Activated CD8-positive, alpha-beta memory T cell treated with anti-CD3 and anti-CD28 coated beads for 1 hour (primary cell): ENCODE measurements at places on chromosomes 3 and 15.

GRCh38 chr3:139301183-139301582 lies 42.6 kb upstream of the MRPS22 start:
- DNase-seq, result no peak

- no peak for DNase-seq
Observed at GRCh38 chr3:10506696-10507095, 1.3 kb upstream of the ATP2B2 start.

- DNase-seq, result no peak
Observed at GRCh38 chr15:74908635-74909034, 2.0 kb upstream of the FAM219B start.

DNA sequence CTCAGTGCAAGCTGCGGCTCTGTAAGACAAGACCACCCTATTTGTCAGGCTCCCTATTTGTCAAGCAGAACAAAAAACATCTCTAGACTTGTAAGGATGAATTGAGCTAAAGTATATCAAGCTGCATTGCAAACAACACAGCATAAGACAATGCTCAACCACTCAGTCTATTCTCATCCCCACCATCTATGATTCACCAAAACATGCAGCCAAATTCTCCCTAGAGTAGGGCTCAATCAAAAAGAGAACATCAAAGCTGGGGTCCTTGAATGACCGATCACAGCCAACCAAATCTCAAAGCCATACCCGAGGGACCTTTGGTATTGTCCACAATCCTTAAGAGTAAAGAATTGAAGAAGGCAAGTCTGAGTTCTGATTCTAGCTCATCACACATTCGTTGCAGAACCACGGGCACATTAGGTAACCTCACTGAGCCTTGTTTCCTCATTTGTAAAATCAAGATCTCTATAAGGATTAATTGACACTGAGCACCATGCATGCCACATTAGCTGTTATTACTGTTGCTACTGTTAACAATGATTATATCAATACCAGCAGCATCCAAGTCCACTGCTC lies 31.2 kb downstream of the RFTN1 start:
- no peak for DNase-seq

GRCh38 chr3:127799476-127800222 lies 22.7 kb downstream of the MGLL start:
- no peak for DNase-seq

DNA sequence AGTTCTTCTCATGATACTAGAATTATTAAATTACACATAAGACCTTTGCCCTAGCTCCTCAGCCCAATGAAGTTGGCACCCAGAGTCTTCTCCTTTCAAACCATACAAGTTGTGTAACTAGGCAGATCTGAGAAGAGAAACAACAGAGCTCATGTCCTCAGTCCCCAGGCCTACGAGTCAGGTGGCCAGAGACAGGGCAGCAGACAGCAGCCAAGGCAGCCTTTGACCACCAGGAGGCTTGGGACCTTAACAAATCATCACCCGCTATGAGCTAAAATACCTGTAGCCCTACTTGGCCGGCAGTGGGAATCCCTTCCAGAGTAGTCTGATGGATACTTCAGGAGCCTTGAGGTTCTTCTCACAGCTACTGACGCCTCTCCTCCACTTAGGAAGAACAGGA lies 18.3 kb downstream of the STIMATE start:
- no peak for DNase-seq

GRCh38 chr3:177459401-177459800 lies 262.1 kb upstream of the TBL1XR1 start:
- no peak for DNase-seq

DNA sequence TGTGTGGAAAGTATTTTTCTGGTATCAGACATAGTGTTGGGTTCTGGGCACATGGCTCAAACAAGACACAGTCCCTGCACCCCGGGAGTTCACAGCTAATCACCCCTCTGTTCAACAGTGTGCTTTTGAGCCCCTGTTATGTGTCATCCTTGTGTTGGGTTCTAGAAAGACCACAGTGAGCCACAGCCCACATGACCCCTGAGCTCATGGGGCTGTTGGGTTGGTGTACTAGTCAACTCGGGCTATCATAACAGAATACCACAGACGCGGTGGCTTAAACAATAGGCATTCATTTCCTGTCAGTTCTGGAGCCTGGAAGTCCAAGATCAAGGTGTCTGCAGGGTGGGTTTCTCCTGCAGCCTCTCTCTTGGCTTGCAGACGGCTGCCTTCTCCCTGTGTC lies 100.0 kb downstream of the DNAJB8 start:
- DNase-seq, result no peak

GRCh38 chr3:20325563-20325962 lies 139.6 kb upstream of the SGO1 start:
- no peak for DNase-seq

DNA sequence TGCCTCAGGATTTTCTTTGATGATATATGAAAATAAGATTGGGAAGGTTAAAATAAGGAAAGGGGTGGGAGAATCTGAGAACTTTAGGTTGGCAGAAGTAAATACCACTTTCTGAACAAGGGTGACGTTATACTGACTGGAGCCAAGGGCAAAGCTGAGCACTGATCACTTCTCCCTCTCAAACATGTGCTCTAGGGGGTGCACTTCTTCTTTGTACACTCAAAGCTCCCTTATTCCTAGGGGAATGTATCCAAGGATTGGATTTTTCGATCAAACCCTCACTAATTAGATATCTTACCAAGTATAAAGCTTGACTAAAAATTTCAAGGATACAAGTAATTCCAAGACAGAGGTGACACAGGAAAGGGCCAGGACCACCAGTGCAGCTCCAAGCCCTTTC lies 243.9 kb upstream of the UMPS start:
- no peak for DNase-seq

GRCh38 chr15:70962084-70962483 lies 69.5 kb downstream of the LRRC49 start:
- DNase-seq, result no peak

- peak; percentile 36 for DNase-seq
Observed at GRCh38 chr3:152471814-152472671, 203.3 kb downstream of the MBNL1 start.

- DNase-seq, result no peak
Observed at GRCh38 chr3:75171630-75172230, 492.4 kb upstream of the FRG2C start.

GRCh38 chr15:98506711-98507110 lies 141.6 kb upstream of the IGF1R start:
- no peak for DNase-seq

- peak; percentile 8 for DNase-seq
Observed at GRCh38 chr15:59976480-59977271, 27.4 kb upstream of the FOXB1 start.

DNA sequence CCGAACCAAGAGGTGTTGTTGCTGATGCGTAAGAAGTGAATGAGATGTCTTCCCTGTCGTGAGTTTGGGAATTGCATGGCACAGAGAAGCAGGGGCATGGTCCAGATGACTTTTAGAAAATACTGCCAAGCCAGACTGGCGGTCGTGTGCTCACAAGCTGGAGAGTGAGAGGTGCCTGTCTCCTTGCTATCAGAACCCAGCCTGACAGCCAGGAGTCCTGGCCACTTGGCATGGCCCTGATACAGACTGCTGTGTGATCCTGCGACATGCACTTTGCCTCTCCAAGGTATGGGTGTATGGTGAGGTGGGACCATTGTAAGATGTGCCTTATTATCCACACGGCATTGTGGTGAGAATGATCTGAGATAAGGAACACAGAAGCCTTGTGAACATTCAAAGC lies 93.0 kb downstream of the SMAD3 start:
- DNase-seq, result no peak

DNA sequence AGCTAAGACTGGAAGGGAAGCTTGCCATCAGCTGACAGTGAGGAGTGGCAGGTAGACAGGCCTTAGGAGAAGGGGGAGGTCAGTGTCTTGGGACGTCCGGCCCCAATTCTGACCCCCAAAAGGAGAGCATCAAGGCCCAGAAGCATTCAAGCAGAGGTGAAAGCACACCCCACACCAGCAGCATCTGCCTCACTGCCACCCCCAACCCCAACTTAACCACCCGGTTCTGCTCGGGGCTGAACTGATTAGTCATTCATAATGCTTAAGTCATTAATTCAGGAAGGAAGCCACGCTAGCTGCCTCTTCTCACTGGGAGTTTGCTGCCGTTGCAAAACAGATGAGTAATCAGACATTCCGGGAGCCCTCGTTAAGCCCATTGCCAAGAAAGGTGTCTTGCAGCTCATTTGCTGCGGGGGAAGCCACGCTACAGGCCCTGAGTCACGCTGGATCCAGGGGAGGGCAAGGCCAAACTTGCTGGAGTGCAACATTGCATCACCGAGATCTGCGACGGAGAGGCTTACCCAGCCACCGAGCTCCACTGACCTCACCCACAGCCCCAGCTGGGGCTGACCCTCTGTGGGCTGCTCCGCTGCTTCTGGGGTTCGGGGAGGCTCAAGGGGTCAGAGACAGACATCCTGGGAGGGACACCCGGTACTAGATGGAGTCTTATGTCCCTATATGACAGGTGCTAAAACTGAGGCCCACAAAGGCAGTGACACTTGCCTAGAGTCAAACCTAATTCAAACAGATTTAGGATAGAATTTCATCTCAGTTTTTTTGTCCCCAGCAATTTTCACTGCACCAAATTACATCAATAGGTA lies 46.4 kb upstream of the HES1 start:
- no peak for DNase-seq

DNA sequence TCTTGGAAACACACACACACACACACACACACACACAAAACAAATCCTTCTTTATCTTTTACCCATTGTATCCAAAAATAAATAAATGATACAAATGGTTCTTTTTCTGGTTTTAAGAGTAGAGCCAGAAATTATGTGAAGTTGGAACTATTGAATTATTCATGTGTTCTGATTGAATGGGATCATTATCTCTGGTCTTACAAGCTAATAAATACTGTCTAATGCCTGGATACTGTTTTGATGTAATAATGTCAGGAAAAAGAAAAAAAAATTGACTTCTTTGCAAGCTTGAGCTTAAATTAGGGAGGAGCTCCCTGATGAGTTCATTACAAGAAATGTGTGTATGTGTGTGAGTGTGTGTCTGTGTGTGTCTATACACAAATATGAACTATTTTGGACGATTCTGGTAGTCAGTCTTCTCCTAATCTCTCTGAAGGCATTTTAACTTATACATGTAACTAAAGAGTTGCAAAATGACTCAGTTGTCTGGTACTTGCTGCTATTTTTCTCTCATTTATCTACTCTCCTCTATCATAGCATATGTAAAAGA lies 507.2 kb upstream of the AGTR1 start:
- DNase-seq, result no peak

GRCh38 chr3:13077431-13078162 lies 4.4 kb upstream of the IQSEC1 start:
- DNase-seq, result no peak

DNA sequence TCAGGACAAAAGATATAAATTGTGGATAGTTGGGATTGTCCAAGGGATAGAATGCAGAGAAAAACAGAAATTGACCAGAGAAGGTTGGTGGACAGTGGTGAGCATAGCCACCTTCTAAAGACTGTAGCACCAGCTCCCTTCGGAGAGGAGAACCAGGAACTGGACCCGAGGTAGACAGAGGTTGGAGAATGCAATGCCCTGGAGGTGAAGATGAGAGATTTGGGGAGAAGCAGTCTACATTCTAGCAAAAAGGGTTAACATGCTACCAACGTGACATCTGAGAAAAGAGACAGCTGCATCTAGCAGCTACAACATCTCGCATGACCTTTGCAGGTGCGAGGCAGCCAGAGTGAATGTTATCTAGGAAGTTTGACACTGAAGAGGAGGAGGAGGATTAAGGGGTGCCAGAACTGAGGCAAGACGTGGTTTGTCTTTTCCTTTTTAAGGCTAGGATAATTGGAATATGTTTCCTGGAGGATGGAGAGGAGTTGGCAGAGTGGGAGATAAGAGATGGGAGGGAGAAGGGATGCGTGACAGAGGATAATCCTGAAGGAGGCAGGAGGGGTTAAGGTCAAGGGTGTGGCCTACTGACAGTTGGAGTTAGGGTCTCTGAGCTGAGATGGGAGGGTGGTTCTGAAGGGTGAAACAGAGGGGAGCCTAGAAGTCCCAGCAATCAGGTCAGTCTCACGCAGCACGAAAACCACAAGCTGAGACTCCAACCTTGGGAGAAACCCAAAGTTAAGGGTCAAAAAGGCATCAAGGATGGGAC lies 103.7 kb upstream of the NR2E3 start:
- no peak for DNase-seq

GRCh38 chr3:188352196-188352927 lies 198.4 kb downstream of the LPP start:
- DNase-seq, result no peak

DNA sequence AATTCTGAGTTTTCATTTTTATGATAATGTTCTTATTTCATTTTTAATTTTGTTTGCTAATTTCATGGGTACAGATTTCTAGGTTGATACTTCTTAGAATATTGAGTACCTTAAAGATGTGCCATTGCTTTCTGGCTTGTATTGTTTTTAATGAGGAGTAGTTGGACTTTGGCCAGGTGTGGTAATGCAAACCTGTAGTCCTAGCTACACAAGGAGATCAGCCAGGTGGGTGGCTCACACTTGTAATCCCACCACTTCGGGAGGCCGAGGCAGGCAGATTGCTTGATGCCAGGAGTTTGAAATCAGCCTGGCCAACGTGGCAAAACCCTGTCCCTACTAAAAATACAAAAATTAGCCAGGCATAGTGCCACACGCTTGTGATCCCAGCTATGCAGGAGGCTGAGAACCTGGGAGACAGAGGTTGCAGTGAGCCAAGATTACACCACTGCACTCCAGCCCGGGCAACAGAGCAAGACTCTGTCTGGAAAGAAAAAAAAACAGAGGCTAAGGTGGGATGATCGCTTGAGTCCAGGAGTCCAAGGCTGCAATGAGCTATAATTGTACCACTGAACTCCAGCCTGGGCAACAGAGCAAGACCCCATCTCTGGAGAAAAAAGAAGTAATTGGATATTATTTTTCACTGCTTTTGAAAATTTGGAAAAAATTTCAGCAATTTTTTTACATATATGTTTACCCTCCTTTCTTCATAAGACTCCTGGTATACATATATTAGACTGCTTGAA lies 198.0 kb downstream of the ALCAM start:
- DNase-seq, result no peak

GRCh38 chr3:25420885-25421284 lies 7.2 kb upstream of the RARB start:
- no peak for DNase-seq

DNA sequence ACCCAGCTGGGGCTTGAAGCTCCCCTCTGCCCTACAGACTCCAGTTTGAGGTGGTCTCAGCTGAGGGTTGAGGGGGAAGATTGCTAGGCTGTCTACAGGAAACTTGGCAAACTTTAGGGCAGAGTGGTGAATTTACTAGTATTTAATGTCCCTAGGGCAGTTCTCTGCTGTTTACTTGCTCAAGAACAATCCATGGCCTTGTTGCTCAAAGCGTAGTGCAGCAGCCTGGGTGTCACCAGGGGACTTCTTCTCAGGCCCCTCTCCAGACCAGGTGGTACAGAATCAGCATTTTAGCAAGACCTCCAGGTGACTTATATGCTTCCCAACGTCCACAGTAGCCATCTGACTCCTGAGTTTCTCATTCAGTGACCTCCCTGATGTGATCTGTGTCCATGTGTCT lies 188.9 kb downstream of the NR1D2 start:
- no peak for DNase-seq
